ENCODE measurements at places on chromosomes 16 and 17. TPM values are rescaled to one million over a fixed set of nuclear protein-coding genes. Genes with fewer than 3 reads are reported as not detected.
A peak's percentile ranks its signal among the peaks of the same experiment; 100 is the strongest.

- DNase-seq = no peak
- no peak overlapping the region for H3K4me3 ChIP-seq
- no peaks in the 10 kb centered on the region for H3K27me3 ChIP-seq
These were observed 30.7 kb downstream of the YPEL2 start for GRCh38 chr17:59361916-59362810.

CACNG5 gene
- not detected for polyA plus RNA-seq

SOX8 gene
- polyA plus RNA-seq = 0.25 TPM

- H3K27me3 ChIP-seq = no peaks in the 10 kb centered on the region
- no peaks in the 10 kb centered on the region for H3K4me1 ChIP-seq
- no peak overlapping the region for H3K27ac ChIP-seq
- H3K4me3 ChIP-seq = no peak overlapping the region
These were observed 7.5 kb downstream of the DNASE1L2 start for GRCh38 chr16:2243781-2244180.

GRCh38 chr17:56076980-56077379 is 76.3 kb upstream of the ANKFN1 start:
- no peak for DNase-seq
- H3K4me3 ChIP-seq = no peak overlapping the region
- no peaks in the 10 kb centered on the region for H3K4me1 ChIP-seq
- no peak overlapping the region for H3K27ac ChIP-seq
- no peaks in the 10 kb centered on the region for H3K27me3 ChIP-seq

- H3K4me3 ChIP-seq = no peak overlapping the region
- H3K4me1 ChIP-seq = no peaks in the 10 kb centered on the region
- H3K36me3 ChIP-seq = no peaks in the 10 kb centered on the region
- H3K27me3 ChIP-seq = no peaks in the 10 kb centered on the region
- H3K27ac ChIP-seq = no peak overlapping the region
These were observed 150.3 kb downstream of the IRX3 start for GRCh38 chr16:54136276-54136625.

DNA sequence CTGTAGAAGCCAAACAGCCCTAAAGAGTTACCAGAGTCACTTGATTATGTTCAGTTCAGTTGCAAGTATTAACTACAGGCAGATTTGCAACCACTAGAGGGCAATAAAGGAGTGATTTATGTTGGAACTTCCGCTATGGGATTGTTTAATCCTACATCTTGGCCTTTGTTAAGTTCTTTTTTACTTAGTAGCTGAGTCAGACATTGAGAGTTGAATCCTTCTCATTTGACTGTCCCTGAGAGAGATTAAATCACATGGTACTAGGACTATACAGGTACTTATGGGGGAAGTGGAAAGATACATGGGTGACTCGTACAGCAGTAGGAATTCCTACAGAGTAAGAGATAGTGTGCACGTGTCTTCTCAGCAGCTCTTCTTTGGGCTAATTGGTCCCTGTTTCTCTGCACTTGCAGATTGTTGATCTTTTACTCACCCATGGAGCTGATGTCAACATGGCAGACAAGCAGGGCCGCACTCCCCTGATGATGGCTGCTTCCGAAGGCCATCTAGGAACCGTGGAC is 40.3 kb downstream of the CYB561 start:
- H3K27me3 ChIP-seq = no peaks in the 10 kb centered on the region
- H3K4me3 ChIP-seq = no peak overlapping the region
- no peak for DNase-seq
- H3K36me3 ChIP-seq = no peaks in the 10 kb centered on the region

CFAP52 gene
- 0.18 TPM for polyA plus RNA-seq

- no peak overlapping the region for H3K4me3 ChIP-seq
- H3K36me3 ChIP-seq = no peaks in the 10 kb centered on the region
- no peak overlapping the region for H3K27ac ChIP-seq
- peaks cover under 1% of the 10 kb centered on the region for H3K4me1 ChIP-seq
These were observed 5.7 kb upstream of the SULT1A2 start for GRCh38 chr16:28602529-28602928.

GRCh38 chr16:66263973-66264310 is 102.5 kb upstream of the CDH5 start:
- no peak for DNase-seq
- no peak overlapping the region for H3K27ac ChIP-seq
- peaks cover 13% of the 10 kb centered on the region for H3K4me1 ChIP-seq
- H3K27me3 ChIP-seq = no peaks in the 10 kb centered on the region
- H3K4me3 ChIP-seq = no peak overlapping the region
- H3K36me3 ChIP-seq = no peaks in the 10 kb centered on the region

DNA sequence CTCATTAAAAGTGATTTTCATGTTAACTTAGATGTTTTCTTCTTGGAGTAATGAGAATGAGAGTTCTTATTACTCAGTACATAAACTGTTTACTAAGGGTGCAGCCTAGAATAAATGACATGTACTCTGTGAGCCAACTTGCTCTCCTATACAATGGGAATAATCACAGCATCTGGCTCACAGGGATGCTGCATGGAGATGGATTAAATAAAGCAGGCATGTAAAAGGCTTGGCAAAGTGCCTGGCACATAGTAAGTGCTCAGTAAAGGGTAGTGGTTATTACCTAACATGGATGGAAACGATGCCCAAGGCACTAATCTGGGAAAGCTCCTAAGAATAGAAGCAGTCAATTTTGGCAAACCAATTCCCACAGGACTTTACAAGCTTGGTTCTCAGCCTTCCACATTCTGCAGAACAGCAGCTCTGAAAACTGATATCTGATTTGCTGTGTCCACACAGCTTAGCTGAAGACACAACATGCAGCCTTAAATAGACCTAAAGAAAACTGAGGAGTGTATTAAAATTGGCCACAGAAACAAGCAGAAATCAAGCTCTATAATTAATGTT is 176.1 kb downstream of the ABCC12 start:
- H3K27me3 ChIP-seq = no peaks in the 10 kb centered on the region
- H3K27ac ChIP-seq = no peak overlapping the region
- H3K36me3 ChIP-seq = no peaks in the 10 kb centered on the region
- no peak overlapping the region for H3K4me3 ChIP-seq
- no peak for DNase-seq
- H3K4me1 ChIP-seq = no peaks in the 10 kb centered on the region

- no peaks in the 10 kb centered on the region for H3K27me3 ChIP-seq
- H3K4me1 ChIP-seq = no peaks in the 10 kb centered on the region
- H3K36me3 ChIP-seq = no peaks in the 10 kb centered on the region
- no peak overlapping the region for H3K27ac ChIP-seq
- no peak overlapping the region for H3K4me3 ChIP-seq
- DNase-seq = no peak
These were observed 68.8 kb downstream of the LYRM1 start for GRCh38 chr16:20969386-20969785.

CFAP97D1 gene
- not detected for polyA plus RNA-seq

- DNase-seq = no peak
- H3K4me3 ChIP-seq = no peak overlapping the region
- no peaks in the 10 kb centered on the region for H3K36me3 ChIP-seq
- H3K27ac ChIP-seq = no peak overlapping the region
- no peaks in the 10 kb centered on the region for H3K4me1 ChIP-seq
- no peaks in the 10 kb centered on the region for H3K27me3 ChIP-seq
These were observed 9.1 kb upstream of the CCL5 start for GRCh38 chr17:35889241-35889640.

TEKT5 gene
- 0.30 TPM for polyA plus RNA-seq

SLC47A2 gene
- polyA plus RNA-seq = not detected

- H3K27ac ChIP-seq = peak overlapping the region; percentile 34
- DNase-seq = no peak
- no peaks in the 10 kb centered on the region for H3K36me3 ChIP-seq
- no peaks in the 10 kb centered on the region for H3K27me3 ChIP-seq
- peaks cover 1% of the 10 kb centered on the region for H3K4me1 ChIP-seq
- no peak overlapping the region for H3K4me3 ChIP-seq
These were observed 42.0 kb downstream of the GOSR1 start for GRCh38 chr17:30519166-30519565.

DNA sequence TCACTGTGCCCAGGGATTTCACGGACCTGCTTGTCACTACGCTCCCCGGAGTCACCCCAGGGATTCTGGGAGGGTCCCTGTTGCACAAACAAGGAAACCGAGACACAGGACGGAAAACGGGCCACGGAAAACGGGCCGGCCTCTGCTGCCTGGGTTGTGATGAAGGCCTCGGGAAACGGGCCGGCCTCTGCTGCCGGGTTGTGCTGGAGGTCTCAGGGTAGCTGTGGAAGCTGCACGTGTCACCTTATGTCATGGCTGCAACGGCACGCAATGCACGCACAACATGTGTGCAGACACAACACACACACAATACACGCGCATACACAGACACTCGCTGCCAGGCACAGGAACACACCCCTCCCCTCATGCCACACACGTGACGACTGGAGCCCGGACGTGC is 27.0 kb upstream of the GNG13 start:
- no peaks in the 10 kb centered on the region for H3K36me3 ChIP-seq
- no peak overlapping the region for H3K4me3 ChIP-seq
- no peak overlapping the region for H3K27ac ChIP-seq

GRCh38 chr16:64234200-64234599 is 887.7 kb downstream of the CDH11 start:
- no peaks in the 10 kb centered on the region for H3K36me3 ChIP-seq
- H3K4me3 ChIP-seq = no peak overlapping the region
- H3K4me1 ChIP-seq = no peaks in the 10 kb centered on the region
- H3K27me3 ChIP-seq = no peaks in the 10 kb centered on the region
- H3K27ac ChIP-seq = no peak overlapping the region
- no peak for DNase-seq

DNA sequence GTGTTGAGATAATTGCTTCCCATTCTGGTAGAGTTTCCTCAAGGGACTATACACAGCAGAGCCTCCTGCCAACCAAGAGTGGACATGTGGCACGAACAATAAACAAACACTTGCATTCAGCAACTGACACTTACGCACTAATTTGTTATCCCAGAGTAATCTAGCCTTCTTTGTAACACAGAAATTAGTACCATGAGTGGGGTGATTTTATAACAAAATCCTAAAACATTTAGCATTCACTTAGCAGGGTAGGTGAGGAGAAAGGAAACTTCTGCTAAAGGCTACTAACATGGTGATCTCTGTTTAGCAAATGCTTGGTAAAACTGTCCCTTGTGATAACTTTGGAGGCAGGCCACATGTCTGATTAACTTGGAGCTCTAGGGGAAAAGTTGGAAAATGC is 325.2 kb downstream of the HS3ST4 start:
- H3K27me3 ChIP-seq = no peaks in the 10 kb centered on the region
- H3K36me3 ChIP-seq = no peaks in the 10 kb centered on the region
- H3K4me1 ChIP-seq = no peaks in the 10 kb centered on the region
- DNase-seq = no peak
- no peak overlapping the region for H3K4me3 ChIP-seq

GRCh38 chr16:79050063-79050462 is 550.5 kb downstream of the MAF start:
- H3K4me3 ChIP-seq = no peak overlapping the region
- no peak overlapping the region for H3K27ac ChIP-seq
- H3K27me3 ChIP-seq = no peaks in the 10 kb centered on the region
- peaks cover 3% of the 10 kb centered on the region for H3K4me1 ChIP-seq
- H3K36me3 ChIP-seq = no peaks in the 10 kb centered on the region

GRCh38 chr17:70869402-70870085 is 700.2 kb downstream of the KCNJ2 start:
- H3K36me3 ChIP-seq = no peaks in the 10 kb centered on the region
- no peak overlapping the region for H3K27ac ChIP-seq
- DNase-seq = no peak
- no peak overlapping the region for H3K4me3 ChIP-seq

SLC13A2 gene
- not detected for polyA plus RNA-seq

GRCh38 chr17:43431714-43432523 is 33.1 kb downstream of the ARL4D start:
- no peaks in the 10 kb centered on the region for H3K27me3 ChIP-seq
- DNase-seq = no peak
- H3K4me3 ChIP-seq = no peak overlapping the region
- H3K4me1 ChIP-seq = peaks cover 7% of the 10 kb centered on the region
- no peaks in the 10 kb centered on the region for H3K36me3 ChIP-seq

GRCh38 chr16:2808181-2808580 is 8.9 kb upstream of the PRSS21 start:
- H3K27me3 ChIP-seq = no peaks in the 10 kb centered on the region
- no peak overlapping the region for H3K4me3 ChIP-seq
- no peaks in the 10 kb centered on the region for H3K4me1 ChIP-seq
- DNase-seq = no peak

KCNJ18 gene
- polyA plus RNA-seq = not detected

GRCh38 chr16:318628-319027 is 33.9 kb downstream of the AXIN1 start:
- no peak overlapping the region for H3K27ac ChIP-seq
- no peak for DNase-seq
- H3K4me3 ChIP-seq = no peak overlapping the region
- no peaks in the 10 kb centered on the region for H3K27me3 ChIP-seq
- H3K4me1 ChIP-seq = no peaks in the 10 kb centered on the region

- peaks cover under 1% of the 10 kb centered on the region for H3K4me1 ChIP-seq
- no peak overlapping the region for H3K4me3 ChIP-seq
- no peaks in the 10 kb centered on the region for H3K27me3 ChIP-seq
- no peaks in the 10 kb centered on the region for H3K36me3 ChIP-seq
- H3K27ac ChIP-seq = no peak overlapping the region
These were observed 38.8 kb downstream of the IST1 start for GRCh38 chr16:71933913-71934695.

ITGB3 gene
- polyA plus RNA-seq = 2.8 TPM

- peaks cover 2% of the 10 kb centered on the region for H3K4me1 ChIP-seq
- H3K27me3 ChIP-seq = no peaks in the 10 kb centered on the region
- no peak for DNase-seq
- no peaks in the 10 kb centered on the region for H3K36me3 ChIP-seq
- no peak overlapping the region for H3K4me3 ChIP-seq
- no peak overlapping the region for H3K27ac ChIP-seq
These were observed 15.9 kb downstream of the STAT5B start for GRCh38 chr17:42260318-42260717.

DNA sequence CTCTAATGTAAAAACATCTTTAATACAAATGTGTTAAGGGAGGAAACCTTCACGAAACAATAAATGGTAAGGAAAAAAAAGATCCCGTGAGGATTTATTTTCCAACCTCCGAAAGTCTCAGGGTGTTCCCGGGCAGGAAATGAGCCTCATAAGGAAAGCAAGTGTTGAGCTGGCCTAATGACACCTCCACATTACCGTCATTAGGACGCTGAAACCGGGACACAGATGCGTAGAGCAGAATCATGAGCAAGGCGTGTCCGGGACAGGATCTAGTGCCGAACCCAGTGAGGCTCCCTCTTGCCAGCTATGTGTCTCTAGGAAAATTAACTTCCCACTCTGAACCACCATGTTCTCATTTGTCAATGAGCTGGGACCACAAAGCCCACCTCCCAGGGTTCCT is 22.7 kb upstream of the CYTH1 start:
- no peak overlapping the region for H3K4me3 ChIP-seq
- H3K27ac ChIP-seq = no peak overlapping the region
- H3K36me3 ChIP-seq = no peaks in the 10 kb centered on the region
- H3K4me1 ChIP-seq = peaks cover 2% of the 10 kb centered on the region

DNA sequence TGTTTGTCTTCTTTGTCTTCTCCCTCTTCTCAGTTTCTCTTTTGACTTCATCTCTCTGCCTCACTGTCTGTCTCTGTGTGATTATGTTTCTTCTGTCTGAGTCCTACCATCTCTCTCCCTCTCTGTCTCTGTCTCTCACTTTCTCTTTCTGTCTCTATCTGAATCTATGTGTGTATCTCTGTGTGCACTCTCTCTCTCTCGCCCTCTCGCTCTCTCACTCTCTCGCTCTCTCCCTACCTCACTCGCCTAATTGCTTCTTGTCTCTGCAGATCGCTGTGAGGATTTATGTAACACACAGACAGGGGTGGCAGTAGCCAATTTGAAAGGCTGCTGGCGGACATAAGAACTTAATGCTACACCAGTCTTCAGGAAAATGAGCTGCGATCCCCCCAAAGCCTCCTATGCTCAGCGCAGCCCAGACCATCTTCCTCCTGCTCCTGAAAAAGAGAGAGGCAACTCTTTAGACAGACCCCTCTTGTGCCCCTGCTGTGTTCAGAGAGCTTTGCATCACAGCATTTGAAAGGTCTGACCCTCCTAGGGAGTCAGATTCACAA is 140.9 kb downstream of the CCT6B start:
- H3K27ac ChIP-seq = no peak overlapping the region
- no peaks in the 10 kb centered on the region for H3K4me1 ChIP-seq
- DNase-seq = no peak
- no peaks in the 10 kb centered on the region for H3K27me3 ChIP-seq
- no peak overlapping the region for H3K4me3 ChIP-seq

Measured in ovary (tissue), 10 donors.